Left lung (tissue), 14 donors: ENCODE measurements at places on chromosomes 13 and 19. TPM values are rescaled to one million over a fixed set of nuclear protein-coding genes. Genes with fewer than 3 reads are reported as not detected.

- H3K4me1 ChIP-seq = no peaks in the 10 kb centered on the region
- H3K27me3 ChIP-seq = no peaks in the 10 kb centered on the region
- H3K36me3 ChIP-seq = no peaks in the 10 kb centered on the region
- H3K4me3 ChIP-seq = no peak overlapping the region
- H3K27ac ChIP-seq = no peak overlapping the region
Measured at GRCh38 chr13:96696389-96696900, 297.8 kb downstream of the OXGR1 start.

GRCh38 chr19:400976-401865 is 7.7 kb downstream of the C2CD4C start:
- H3K4me3 ChIP-seq = no peak overlapping the region
- DNase-seq = no peak
- no peaks in the 10 kb centered on the region for H3K4me1 ChIP-seq
- H3K27ac ChIP-seq = no peak overlapping the region
- H3K36me3 ChIP-seq = no peaks in the 10 kb centered on the region
- peaks cover 46% of the 10 kb centered on the region for H3K27me3 ChIP-seq

The ZSCAN5B gene
- not detected for total RNA-seq

GRCh38 chr13:33196767-33197166 is 88.8 kb downstream of the STARD13 start:
- H3K4me3 ChIP-seq = no peak overlapping the region
- no peaks in the 10 kb centered on the region for H3K27me3 ChIP-seq
- H3K4me1 ChIP-seq = no peaks in the 10 kb centered on the region
- DNase-seq = no peak

- no peaks in the 10 kb centered on the region for H3K36me3 ChIP-seq
- H3K4me1 ChIP-seq = no peaks in the 10 kb centered on the region
- peaks cover 16% of the 10 kb centered on the region for H3K27me3 ChIP-seq
- no peak for DNase-seq
- no peak overlapping the region for H3K27ac ChIP-seq
Measured at GRCh38 chr13:113897161-113897560, 33.3 kb upstream of the GAS6 start.

DNA sequence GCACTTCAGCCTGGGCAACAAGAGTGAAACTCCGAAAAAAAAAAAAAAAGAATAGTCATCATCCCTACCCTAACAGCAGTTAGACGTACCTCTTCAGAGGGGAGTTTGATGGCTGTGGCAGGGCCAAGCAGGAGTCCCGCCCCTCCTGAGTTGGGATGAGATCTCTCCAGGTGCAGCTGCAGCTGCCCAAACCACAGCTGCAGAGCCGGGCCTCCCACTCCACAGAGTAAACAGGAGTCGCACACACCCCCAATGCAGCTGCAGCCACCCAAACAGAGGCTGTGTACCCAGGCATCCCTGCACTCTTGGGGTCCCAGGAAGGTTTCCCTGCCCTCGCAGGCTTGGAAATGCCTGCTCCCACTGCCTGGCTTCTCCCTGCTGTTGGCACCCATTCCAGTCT is 17.4 kb upstream of the MLLT1 start:
- H3K27ac ChIP-seq = no peak overlapping the region
- no peak overlapping the region for H3K4me3 ChIP-seq
- no peak for DNase-seq
- no peaks in the 10 kb centered on the region for H3K36me3 ChIP-seq

GRCh38 chr19:45645631-45646344 is 6.6 kb upstream of the EML2 start:
- H3K4me1 ChIP-seq = peaks cover 14% of the 10 kb centered on the region
- no peaks in the 10 kb centered on the region for H3K36me3 ChIP-seq
- H3K4me3 ChIP-seq = peak overlapping the region; percentile 46
- peaks cover 4% of the 10 kb centered on the region for H3K27me3 ChIP-seq
- peak; percentile 76 for DNase-seq

GRCh38 chr19:49393881-49394280 is 5.8 kb downstream of the KASH5 start:
- H3K36me3 ChIP-seq = no peaks in the 10 kb centered on the region
- no peak for DNase-seq
- no peak overlapping the region for H3K27ac ChIP-seq
- H3K4me1 ChIP-seq = no peaks in the 10 kb centered on the region
- H3K27me3 ChIP-seq = peaks cover 11% of the 10 kb centered on the region

DNA sequence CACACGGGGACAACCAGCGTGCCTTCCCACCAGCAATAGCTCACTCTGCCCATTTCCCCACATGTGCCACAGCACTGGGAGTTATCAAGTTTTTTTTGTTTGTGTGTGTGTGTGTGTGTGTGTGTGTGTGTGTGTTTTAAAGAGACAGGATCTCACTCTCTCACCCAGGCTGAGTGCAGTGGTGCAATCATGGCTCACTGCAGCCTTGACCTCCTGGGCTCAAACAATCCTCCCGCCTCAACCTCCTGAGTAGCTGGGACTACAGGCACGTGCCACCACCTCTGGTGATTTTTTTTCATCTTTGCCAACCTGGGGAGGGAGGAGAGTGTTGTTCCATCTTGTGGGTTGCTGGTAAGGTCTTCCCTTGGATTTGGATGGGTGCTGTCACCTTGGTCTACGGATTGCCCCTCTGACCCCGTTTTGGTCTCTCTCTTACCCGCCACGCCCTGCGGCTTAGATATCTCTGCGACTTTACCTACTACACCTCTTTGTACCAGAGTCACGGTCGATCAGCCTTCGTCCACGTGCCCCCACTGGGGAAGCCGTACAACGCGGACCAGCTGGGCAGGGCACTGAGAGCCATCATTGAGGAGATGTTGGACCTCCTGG is 22.6 kb downstream of the PGPEP1 start:
- DNase-seq = no peak
- H3K36me3 ChIP-seq = no peaks in the 10 kb centered on the region
- no peak overlapping the region for H3K27ac ChIP-seq
- peaks cover 44% of the 10 kb centered on the region for H3K4me1 ChIP-seq
- H3K4me3 ChIP-seq = no peak overlapping the region

DNA sequence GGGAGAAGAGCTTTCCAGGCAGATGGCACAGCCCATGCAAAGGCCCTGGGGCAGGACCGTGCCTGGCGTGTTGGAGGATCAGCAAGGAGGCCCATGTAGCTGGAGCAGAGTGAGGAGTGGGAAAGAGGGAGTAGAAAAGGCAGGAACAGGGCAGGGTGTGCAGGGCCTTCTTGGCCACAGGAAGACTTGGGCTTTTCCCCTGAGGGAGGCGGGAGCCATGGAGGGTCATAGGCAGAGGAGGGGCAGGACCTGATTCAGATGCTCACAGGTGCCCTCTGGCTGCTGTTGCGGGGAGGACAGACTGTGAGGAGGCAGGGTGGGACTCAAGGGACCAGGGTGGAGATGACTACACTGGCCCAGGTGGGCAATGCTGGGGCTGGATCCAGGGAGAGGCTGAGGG is 13.8 kb upstream of the PTPRS start:
- H3K4me1 ChIP-seq = no peaks in the 10 kb centered on the region
- no peak overlapping the region for H3K4me3 ChIP-seq
- peaks cover 79% of the 10 kb centered on the region for H3K27me3 ChIP-seq
- DNase-seq = no peak

DNA sequence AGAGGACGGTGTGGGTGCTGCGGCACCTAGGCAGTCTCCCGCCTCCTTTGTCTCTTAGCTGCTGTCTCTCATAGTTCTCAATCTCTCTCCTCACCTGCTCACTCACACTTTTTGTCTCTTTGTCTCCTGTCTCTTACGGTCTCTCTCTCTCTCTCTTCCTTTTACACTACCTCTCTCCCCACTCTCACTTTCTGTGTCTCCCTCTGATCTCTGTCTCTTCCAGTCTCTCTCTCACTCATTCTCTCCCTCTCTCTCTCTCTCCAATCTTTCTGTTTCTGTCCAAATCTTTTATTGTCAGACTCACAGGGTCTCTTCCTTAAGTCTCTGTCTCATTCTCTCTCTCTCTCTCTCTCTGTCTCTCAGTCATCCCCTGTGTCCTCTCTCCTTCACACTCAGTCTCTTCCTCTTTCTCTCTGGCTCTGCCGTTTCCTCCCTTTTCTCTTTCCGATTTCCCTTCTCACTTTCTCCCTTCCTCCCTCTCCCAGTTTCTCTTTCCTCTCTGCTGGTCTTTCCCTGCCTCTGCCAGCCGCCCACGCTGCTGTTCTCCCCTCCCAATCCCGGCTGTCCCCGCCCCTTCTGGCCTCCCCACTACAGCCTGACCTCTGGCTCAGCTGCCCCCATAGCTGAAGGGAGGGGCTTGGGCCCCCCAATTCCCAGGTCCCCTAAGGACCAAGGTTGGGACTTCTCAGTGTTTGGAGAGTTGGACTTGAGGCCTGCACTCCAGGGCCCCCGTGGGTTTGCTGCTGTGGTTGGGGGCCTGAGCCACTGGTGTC is at the start of gene PLEKHA4:
PLEKHA4 (minus strand) TSS at position 504 of the 773 bp plus-strand sequence. CDS start 997 bp downstream, outside the sequence.
- peak within 1 kb of the TSS; percentile 9 for H3K4me3 ChIP-seq
- H3K36me3 ChIP-seq = peaks cover 2% of the 10 kb centered on the region
- H3K27ac ChIP-seq = peak within 1 kb of the TSS; percentile 67

The POU2F2 gene
- total RNA-seq = 2.0 TPM

GRCh38 chr13:113183450-113184129 is 24.9 kb downstream of the PCID2 start:
- no peak overlapping the region for H3K4me3 ChIP-seq
- no peak overlapping the region for H3K27ac ChIP-seq
- peaks cover 71% of the 10 kb centered on the region for H3K36me3 ChIP-seq
- no peaks in the 10 kb centered on the region for H3K4me1 ChIP-seq
- no peaks in the 10 kb centered on the region for H3K27me3 ChIP-seq
